HuH-7.5 (cell line): ENCODE measurements at places on chromosomes 16 and 17.
A peak's percentile ranks its signal among the peaks of the same experiment; 100 is the strongest.

DNA sequence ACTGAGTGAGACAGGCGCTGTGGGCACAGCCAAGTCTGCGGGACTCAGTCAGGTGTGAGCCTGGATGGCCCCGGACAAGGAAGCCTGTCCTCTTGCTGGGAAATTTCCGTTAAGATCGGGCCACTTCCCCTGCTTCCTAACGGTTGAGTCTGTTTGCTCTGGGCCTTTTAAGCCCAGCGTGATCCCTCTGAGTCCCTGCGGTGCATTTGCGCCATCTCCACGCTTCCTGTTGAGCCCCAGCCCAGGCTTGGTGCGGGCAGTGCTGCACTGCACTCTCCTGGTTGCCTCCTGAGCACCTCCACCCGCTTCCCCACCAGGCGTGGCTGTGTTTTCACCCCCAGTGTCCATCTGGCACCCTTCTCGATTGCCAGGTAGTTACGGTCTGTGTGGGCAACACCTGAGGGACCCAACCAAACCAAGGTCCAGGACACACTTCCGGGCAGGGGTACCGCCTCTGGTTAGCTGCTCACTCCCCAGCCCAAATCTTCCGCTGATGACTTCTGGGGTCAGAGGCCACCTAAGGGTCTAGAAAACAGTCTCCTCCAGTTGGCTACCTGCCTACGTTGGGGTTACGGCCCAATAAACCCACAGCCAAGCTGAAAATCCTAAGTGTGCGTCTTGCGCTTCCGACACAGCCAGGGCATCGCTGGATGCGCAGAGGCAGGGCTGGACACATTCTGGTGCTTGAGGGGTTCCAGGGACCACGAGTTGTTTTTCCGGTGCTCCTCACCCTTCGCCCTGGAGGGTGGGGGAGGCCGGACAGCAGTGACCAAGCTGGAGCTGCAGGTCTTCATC lies 1.4 kb upstream of the SLC25A10 start:
- no peak for DNase-seq

DNA sequence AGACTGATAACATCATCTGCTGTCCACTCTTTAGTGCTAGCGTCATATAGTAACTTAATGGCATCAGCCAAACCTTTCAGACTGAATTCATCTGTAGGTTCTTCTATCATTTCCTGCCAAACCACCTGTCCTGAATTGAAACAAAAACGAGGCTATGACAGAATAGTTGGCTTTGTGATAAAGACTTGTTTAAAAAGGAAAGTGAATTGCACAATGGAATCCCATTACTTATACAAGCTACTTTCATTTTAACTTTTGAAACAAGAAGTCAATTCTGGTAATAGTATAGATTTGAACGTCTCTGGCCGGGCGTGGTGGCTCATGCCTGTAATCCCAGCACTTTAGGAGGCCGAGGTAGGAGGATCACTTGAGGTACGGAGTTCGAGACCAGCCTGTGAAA lies 18.2 kb downstream of the LASP1NB start:
- DNase-seq, result no peak

DNA sequence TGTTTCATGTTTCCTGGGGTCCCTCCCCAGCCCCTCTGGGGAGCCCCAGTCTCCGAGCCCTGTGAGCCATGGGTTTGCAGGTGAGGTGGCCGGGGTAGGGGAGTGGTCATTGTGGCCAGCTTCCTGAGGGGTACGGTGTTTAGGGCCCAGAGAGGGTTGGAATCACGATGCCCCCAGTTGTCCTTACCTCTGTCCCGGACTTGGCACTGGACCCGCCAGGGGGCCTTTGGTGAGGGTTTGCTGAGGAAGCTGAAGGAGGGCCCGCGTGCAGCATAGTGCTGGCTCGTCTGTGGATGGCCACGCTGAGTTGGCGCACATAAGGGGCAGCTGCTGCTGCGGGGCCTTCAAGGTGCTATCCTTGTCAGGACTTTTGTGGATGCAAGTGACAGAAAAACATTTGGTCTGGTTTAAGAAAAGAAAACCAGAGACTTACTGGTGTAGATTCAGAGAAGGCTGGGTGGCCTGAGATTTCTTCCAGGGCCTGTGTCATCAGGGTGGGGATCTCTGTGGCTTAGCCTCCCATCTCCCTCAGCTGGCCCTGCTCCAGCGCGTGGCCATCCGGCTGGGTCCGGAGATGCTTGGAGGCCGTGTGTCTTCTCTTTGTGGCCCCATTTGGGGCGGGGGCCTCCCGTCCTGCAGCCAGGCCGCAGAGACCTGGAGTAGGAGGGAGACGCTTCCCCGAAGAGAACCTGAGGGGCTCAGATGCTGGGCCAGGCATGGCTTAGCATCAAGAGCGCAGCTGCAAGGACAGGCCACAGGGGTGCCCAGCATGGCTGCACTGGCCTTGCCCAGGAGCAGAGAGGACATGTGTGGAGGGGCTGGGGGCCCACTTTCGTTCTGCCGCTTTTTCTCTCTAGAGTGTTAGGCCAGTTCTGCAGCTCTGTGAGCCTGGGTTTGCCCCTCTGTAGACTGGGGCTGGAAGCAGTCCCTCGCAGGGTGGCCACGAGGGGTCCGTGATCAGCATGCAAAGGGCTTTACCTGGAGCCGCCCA lies 33.7 kb upstream of the NUDT16L1 start:
- DNase-seq, result no peak

DNA sequence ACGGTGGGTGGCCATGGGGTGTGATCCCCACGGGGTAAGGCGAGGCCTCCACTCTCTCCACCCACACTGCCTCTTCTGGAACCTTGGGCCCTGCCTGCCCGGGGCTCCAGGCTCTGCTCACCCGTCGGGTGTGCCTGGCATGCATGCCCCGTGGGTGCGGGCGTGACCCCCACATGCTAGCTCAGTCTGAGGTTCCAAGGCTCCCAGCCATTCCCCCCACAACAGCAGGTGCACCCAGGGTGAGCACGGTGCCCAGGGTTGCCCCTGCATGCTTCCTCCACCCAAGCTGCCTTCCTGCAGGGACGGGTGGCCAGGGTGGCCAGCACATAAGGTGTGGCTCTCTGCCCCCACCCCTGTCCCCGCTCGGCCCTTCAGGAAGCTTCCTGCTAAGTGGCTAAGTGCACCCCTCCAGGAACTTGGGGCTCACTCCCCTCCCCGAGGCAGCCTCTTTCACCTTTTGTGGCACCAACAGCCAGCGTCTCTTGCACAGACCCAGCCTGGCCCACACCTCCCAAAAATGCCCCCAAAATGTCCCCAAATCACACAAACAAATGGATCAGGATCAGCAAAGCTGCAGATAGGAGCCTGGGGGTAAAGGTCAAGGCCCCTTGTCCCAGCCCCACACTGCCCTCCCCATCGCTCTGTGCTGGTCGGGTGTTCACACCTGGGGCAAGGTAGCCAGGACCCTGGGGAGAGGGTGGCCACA lies 21.4 kb upstream of the PVALEF start:
- no peak for DNase-seq

DNA sequence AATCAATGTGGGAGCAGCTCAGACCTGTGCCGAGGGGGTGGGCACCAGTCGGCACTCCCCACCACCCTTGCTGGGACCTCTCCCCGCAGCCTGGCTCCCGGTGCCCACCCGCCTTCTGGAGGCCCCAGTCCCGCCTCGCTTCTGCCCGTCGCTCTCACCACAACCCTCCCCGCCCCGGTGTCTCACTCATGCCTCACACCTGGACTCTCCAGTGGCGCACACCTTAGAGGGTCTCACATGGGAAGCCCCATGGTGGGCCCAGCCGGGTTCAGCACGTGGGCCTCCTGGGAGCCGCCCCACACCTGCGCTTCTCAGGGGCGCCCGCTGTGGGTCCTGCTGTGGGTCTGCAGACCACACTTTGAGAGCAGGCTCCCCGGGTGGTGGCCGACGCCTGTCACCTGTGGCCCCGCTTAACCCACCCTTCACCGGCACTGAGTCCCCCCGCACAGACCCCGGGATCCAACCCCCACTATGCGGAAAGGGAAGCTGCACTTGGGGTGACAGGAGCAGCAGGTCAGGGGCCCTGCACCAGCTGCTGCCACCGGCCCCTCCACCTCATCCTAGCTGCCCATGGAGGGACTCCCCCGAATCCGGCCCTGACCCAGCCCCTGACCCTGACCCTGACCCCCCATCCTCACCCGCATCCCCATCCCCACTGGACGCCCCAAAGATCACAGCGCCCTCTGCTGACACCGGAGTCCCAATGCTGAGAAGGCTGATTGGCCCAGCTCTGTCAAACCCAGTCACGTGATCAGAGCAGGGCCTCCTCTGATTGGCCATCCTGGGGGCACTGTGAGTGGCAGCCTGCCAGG lies 27.4 kb upstream of the SLC38A10 start:
- DNase-seq, result peak; percentile 77

- no peak for DNase-seq
Measured at GRCh38 chr17:34012709-34013375, 242.2 kb upstream of the CCL2 start.

DNA sequence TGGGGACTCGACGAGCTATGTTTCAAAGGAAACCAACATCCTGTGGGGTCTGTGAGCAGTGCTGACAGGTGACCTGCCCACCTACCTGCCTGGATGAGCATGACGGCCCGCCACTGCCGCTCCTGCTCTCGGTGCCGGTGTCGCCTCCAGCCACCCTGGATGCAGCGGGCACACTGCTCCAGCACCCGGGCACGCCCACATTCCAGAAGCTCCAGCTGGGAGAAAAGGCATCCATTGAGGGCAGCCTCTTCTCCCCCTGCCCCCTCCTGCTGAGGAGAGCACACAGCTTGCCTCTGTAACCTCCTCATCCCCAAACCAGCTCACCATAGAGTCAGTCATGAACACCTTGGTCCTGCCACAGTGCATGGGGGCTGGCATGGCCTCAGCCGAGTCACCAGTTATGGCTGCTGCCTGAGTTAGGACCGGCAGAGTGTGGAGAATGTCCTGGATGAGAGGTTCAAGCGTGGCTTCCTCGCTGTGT lies 14.3 kb downstream of the ZNHIT3 start:
- no peak for DNase-seq
